ENCODE measurements at places on chromosomes 5 and 9.

DNA sequence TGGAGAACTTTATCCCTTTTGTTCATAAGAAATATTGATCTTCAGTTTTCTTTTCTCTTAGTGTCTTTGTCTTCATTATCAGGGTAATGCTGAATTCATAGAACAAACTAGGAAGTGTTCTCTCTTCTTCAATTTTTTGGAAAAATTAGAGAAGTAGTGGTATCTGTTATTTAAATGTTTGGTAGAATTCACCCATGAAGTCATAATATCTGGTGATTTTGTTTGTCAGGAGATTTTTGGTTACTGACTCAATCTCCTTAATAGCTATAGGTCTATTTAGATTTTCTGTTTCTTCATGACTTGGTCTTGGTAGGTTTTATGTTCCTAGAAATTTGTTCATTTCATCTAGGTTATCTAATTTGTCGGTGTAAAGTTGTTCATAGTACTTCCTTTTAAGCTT, 45.4 kb upstream of the STARD4 start:
- DNase-seq, result no peak

GRCh38 chr9:72871685-72872084, 81.2 kb downstream of the ALDH1A1 start:
- no peak for DNase-seq

- DNase-seq, result no peak
These were observed 293.2 kb downstream of the CTNND2 start for GRCh38 chr5:11611011-11611410.

GRCh38 chr5:66805514-66806430, 209.6 kb downstream of the MAST4 start:
- DNase-seq, result no peak

- DNase-seq, result no peak
These were observed 80.8 kb downstream of the LMNB1 start for GRCh38 chr5:126857472-126858410.

DNA sequence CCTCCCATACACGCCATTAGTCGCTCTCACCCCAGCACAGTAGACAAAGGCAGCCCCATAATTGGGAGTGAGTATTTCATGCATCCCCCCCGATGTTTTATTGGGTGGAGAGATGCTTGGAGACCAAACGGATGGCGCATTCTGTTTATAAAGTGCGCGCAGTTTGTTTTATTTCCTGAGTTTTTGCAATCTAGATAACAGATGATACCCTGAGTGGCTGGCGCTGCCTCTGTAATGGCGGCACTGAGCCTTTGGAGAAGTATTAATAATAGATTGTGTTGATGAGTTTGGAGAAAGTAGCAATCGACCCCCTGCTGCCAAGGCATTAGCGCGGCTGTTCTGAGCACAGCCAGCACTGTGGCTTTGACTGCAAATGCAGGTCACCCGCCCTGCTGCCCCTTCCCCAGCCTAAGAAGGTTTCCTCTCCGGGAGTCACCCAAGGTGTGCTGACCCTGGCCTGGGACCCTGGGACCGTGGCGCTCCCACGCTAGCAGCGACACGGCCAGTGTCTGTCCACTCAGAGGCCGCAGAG, 74.3 kb downstream of the LMX1B start:
- DNase-seq, result no peak
